Epithelial cell of proximal tubule (primary cell): ENCODE measurements at places on chromosomes 13 and 19. TPM values are rescaled to one million over a fixed set of nuclear protein-coding genes. Genes with fewer than 3 reads are reported as not detected.

- DNase-seq, result no peak
Measured at GRCh38 chr13:51222686-51223559, 725 bp downstream of the FAM124A start.

- DNase-seq, result no peak
Measured at GRCh38 chr13:110450941-110451730, 110.4 kb downstream of the RAB20 start.

Gene PEAK3
- total RNA-seq, result not detected in 2 replicates

GRCh38 chr13:28340272-28340793, 154.6 kb downstream of the FLT1 start:
- DNase-seq, result no peak

DNA sequence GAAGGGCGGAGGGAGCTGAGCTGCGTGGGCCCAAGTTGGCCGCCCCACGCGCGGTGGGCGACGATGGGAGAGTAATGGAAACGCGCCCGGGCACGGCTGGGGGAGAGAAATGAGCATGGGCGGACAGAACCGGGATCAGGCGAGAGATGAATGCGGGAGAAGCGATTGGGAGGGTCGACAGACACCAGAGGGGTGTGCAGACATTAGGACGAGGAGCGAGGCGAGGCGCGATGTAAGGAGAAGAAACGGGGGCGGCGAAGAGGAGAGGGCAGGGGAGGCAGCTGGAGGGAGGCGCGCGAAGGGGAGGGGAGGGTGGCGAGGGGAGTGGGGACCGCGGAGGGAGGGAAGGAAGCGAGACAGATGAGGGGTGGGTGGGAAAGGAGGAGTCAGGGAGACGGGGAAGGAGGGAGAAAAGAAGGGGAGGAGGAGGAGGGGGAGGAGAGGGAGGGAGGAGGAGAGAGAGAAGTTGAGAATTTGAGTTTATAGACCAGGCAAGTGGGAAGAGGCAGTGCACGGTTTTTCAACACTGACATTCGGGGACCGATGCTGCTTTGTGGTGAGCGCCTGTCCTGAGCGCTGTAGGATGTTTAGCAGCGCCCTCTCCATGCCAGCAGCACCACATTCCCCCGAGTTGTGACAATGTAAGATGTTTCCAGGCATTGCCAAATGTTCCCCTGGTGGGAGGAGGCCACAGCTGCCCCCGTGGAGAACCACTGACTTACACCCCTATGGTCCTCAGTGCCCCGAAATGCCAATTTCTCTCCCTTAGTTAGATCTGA, at the start of gene SHISA7:
Gene SHISA7, minus strand, starts transcription at position 256 of the 779 bp plus-strand sequence. CDS start 437 bp downstream, outside the sequence.
- no peak for DNase-seq

GRCh38 chr13:112743451-112744167, 53.8 kb downstream of the ATP11A start:
- DNase-seq, result no peak
